ENCODE measurements at places on chromosomes 6 and 20.

DNA sequence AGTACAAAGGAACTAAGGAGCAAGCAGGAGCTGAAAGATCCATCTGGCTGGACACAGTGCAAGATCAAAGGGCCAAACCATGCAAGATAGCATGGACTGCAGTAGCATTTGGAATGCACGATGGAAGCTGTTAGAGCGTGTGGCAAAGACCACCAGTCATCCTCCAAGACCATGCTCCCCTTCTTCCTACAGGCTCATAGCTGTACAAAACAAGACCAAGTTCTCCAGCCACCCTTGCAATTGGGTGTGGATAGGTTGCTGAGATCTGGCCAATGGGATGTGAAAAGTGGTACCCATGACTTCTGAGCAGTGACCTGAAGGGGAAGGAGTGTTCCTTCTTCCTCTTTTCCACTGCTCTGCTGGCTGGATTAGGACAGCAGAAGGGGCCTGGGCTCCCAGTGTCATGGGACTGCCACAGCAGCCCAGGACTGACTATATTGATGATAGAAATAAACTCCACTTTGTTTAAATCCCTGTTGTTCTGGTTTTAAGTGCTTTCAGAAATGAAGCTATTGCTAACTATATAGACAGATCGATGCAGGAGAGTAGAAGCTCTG, 64.9 kb downstream of the SLC22A23 start:
- DNase-seq, result no peak

GRCh38 chr6:106527979-106528378, 101.3 kb downstream of the RTN4IP1 start:
- no peak for DNase-seq

GRCh38 chr20:51258582-51259165, 235.8 kb upstream of the KCNG1 start:
- no peak for DNase-seq

DNA sequence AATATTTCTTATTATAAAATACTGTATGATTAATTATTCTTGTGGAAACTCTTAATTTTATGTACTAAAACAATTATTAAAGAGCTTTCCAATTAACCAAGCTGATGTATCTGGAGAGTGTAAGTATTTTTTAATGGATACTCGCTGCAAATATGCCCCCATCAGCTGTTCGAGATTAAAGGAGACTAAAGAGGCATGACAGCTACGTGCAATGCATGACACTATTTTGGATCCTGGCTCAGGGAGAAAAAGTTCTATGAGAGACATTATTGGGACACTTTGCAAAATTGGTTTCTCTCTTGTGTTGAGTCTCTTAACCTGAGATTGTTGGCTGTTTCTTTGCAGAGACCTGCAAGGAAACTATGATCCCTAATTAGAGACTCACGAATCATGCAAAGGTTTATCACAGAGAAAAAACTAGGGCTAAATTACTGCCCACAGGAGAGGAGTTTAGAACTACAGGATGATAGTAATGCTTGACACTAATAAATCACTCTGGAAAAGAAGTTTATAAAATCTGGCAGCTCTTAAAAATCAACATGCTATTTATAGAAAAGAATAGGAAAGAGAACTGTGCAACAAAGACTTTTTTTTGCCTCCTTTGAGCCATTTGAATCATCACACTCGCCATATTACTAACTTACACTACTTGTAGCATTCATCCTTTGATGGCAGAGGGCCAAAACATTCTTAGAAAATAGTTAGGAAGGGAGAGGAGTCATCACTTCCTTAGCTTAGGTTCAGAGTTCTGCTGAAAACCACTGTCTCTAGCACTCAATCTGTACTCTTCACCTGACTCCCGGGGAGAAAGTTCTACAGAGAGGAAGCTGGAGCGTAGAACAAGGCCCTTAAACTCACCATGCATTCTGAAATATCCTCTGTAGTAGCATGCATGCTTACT, 25.3 kb downstream of the NRN1 start:
- DNase-seq, result no peak

- DNase-seq, result no peak
These were observed 22.8 kb downstream of the ECT2L start for GRCh38 chr6:138818496-138819194.

GRCh38 chr6:25640891-25641290, 11.1 kb upstream of the SCGN start:
- DNase-seq, result no peak

GRCh38 chr20:1463971-1464570, 2.6 kb downstream of the NSFL1C start:
- DNase-seq, result no peak

DNA sequence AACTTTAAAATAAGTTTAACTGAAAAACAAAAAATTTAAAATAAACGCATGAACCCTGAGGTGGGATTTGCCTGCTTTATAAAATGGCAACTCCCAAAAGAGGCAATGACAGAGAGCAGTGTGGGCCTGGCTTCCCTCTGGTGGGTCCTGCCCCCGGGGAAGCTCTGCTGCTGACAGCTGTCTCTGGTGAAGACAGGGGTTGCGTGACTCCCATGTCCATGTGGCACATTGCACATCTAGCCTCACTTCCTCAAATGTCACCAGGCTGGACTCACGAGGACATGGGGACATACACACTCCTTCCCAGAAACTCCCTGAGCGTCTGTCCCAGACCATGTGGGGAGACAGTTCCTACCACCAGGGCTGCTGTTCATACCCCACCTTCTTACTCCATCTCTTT, 66.2 kb downstream of the ABHD12 start:
- DNase-seq, result no peak

DNA sequence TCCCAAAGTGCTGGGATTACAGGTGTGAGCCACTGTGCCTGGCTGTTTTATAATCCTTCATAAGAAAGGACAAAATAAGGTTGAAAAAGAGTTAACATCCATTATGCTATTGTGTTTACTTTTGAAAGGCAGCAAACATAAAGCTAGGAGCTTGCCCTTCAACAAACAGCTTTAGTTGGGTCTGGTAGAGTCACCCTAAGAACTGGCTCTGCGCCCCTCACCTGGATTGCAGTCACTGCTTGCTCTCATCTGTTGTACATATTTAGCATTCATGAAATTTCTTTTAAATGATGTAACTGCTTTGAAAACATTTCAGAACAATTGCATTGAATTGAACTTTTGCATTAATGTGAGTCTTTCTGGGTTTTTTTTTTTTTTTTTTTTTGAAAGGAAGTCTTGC, 38.9 kb downstream of the JARID2 start:
- DNase-seq, result no peak

DNA sequence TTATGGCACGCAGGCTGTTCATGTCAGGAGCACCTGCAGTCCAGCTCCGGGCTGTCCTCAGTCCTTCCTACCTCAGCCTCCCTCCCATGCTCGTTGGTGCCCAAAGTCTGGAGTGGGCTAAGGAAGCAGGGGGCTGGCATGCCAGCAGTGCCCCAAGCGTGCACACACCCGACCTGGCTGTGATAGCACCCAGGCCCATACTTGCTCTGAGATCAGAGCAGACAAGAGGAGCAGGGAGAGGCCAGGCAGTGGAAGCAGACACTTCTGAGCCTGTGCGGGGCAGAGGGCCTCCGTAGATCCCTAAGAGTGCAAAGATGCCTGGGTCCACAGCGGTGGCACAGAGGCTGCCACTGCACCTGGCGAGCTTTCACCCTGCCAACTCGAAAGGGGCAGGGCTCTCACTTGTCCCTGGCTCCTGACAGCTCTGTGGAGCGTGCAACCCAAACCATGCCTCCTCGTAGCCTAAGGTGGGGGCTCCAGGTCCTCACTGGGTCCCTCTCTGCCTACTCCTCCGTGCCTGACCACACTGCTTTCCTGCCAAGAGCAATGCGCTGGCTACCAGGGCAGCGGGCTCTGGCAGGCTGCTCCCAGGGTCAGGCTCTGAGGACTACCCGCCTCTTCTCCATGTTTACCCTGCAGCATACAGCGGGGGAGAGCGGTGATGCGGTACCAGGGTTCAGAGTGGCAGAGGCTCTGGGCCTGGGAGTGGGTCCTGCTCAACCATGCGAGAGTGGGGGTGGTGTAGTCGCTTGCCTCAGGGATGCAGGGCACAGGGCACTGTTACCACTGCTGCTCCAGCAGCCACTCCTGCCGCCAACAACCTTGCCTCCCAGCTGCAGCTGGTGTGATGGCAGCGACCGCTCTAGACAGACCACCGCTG, 59.5 kb downstream of the MANEA start:
- DNase-seq, result no peak

DNA sequence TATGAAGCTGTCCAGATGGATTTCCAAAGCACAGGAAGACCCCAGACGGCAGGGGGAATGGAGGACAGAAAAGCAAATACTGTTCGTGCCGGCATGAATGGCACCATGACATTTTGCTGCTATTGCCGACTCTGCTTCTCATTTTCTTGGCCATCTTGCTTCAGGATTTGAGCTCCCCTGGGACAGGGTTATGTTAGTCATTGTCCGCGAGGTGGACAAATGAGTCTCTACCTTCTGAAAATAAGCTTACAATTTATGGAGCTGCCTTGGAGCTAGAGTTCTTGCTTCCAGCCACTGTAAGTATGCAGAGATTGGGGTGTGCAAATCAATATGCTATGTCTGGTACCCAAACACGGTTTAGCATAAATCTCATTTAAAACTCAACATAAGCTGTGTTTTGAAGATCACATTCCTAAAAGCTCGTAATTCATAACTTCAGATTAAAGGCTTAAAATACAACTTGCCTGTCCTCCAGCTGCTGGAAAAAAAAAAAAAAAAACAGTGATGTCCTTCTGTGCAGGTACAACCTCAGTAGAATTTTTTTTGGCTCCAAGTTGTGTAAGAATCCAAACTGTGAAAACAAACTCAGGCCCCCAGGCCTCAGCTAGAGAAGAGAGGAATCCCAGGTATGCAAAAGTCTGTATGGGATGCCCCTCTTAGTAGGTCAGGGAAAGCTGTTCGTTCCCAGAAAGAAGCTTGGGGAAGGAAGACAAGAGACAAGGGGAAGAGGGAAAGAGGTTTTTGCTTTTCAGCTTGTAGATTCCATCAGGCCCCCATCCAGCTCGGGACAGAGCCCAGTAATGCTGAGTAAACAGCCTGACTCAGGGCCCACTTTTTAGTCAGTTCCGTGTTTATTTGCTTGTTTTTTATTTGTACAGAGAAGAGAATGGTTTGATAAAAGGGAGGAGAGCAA, 184.2 kb upstream of the FOXA2 start:
- no peak for DNase-seq

DNA sequence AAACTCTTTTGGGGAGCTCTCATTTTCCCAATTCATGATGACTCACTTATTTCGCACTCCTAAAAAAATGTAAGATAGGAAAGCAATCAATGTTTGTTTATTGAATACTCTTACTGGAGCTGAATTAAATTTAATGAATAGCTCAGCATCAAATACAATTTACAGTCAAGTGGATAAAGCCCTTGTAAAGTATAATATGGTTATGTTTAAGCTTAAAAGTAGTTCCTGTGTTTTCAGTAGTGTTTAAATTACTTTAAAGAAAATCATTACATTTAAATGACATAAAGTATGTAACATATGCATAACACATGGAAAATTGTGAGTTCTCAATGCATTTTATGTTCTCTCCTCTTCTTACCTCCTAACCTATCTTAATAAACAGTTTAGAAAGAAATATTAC, at the start of gene OR2B3:
OR2B3 (minus strand) TSS at position 101 of the 400 bp plus-strand sequence; CDS start at position 36, 65 bp downstream.
- no peak for DNase-seq

DNA sequence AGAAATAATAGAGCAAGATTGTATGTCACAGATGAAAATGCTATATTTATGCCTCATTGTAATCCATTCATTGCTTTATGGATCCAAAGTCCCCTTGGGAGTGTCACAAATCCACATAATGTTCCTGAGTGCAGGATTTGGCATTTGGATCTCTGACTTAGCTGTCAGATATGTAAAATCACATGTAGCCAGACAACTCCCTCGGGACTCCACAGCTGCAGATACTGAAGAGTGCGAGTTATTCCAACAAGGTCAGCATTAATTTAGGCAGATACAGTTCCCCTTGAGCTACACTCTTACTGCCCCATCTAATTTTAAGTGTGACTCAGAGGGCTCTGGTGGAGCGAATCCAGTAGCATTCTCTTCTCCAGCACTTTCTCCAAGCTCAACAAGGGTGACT, 433.2 kb downstream of the CD83 start:
- no peak for DNase-seq

DNA sequence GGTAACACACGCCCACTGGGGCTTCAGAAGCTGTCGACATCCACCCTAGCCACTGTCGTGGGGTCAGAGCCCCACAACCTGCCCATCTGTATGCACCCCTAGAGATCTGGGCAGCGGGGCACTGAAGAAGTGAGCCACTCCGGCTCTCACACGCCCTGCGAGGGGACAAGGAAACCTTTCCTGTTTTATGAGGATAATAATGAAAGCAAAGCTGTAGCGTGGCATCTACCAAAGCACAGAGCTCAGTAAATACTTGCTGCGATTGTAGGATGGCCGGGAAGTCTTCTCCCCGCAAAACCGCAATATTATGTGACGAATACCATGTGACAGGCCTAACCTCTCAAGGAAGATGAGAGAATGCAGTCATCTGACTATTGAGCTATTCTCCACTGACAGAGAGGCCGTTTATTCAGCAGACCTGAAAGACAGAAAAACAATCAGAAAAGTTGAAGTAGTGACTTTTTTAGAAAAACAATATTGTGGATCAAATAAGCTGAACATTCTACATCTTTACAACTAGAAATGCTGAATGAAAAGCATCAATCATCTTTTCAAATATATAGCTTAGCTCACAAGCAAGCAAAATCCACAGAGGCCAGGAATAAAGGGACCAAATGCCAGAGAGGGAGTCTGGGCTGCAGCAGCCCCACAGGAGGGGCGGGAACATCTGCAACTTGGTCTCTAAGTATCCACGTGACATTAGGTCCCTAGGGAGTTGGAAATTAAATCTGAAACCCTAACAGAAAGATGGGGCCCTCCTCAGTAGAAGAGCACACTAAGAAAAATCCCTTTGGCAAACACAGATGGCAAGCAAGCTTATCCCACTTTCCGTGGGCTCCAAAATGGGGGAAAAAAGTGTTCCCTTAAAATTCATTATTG, 207.8 kb downstream of the TTLL2 start:
- no peak for DNase-seq

GRCh38 chr20:39259010-39259803, 297.1 kb downstream of the DHX35 start:
- DNase-seq, result no peak

- DNase-seq, result no peak
These were observed 81.5 kb downstream of the RTN4IP1 start for GRCh38 chr6:106547601-106548453.

DNA sequence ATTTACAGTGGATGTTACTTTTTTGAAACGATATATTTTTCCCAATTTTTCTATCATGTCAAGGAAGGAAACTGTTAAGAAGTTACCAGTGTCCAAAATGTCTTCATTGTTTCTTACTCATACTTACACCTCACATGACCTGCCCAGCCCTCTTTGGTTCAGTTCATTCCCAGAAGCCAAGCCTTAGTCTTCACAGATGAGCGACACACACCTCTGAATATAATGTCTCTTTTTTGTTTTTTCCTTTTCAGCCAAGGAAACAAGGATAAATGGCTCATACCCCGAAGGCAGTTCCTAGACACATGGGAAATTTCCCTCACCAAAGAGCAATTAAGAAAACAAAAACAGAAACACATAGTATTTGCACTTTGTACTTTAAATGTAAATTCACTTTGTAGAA, 225.2 kb downstream of the SMOC2 start:
- DNase-seq, result no peak

All from posterior cingulate gyrus (tissue), 11 donors.